ENCODE measurements at places on chromosomes 13 and 19. TPM values are rescaled to one million over a fixed set of nuclear protein-coding genes. Genes with fewer than 3 reads are reported as not detected.
A peak's percentile ranks its signal among the peaks of the same experiment; 100 is the strongest.

Gene KLK15
- not detected for total RNA-seq

GRCh38 chr13:25153736-25154135, 18.4 kb downstream of the AMER2 start:
- no peak overlapping the region for H3K4me3 ChIP-seq
- no peaks in the 10 kb centered on the region for H3K36me3 ChIP-seq
- no peaks in the 10 kb centered on the region for H3K27me3 ChIP-seq

- DNase-seq = no peak
- H3K4me3 ChIP-seq = no peak overlapping the region
- H3K27ac ChIP-seq = no peak overlapping the region
- no peaks in the 10 kb centered on the region for H3K27me3 ChIP-seq
- H3K36me3 ChIP-seq = no peaks in the 10 kb centered on the region
Observed at GRCh38 chr19:9485140-9485539, 13.3 kb downstream of the ZNF560 start.

DNA sequence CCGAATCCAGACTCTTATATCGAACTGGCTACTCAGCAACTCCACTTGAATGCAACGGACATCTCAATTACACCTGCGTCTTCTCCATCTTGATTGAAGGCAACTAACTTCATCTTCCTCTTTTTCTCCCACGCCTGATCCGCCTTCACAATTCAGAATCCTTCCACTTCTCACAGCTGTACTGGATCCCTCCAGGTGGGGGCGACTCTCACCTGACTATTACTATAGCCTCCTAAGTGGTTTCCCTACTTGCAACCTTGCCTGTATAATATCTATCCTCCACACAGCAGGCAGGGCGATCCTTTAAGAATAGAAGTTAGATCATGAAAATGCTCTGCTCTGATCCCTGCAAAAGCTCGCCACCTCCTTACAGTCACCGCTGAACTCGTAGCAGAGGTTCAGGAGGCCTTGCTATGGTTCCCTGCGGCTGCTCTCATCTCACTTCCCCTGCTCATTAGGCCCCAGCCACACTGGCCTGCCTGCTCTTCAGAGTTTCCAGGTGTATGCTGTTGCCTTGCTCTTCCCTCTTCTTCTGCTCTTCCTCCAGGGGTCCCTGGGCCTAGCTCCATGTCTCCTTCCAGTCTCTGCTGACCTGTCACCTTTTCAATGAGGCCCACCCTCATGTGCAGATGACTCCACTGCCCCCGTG, 31.9 kb downstream of the RFXAP start:
- H3K36me3 ChIP-seq = no peaks in the 10 kb centered on the region
- DNase-seq = no peak
- H3K27ac ChIP-seq = no peak overlapping the region
- H3K27me3 ChIP-seq = no peaks in the 10 kb centered on the region
- no peaks in the 10 kb centered on the region for H3K4me1 ChIP-seq

DNA sequence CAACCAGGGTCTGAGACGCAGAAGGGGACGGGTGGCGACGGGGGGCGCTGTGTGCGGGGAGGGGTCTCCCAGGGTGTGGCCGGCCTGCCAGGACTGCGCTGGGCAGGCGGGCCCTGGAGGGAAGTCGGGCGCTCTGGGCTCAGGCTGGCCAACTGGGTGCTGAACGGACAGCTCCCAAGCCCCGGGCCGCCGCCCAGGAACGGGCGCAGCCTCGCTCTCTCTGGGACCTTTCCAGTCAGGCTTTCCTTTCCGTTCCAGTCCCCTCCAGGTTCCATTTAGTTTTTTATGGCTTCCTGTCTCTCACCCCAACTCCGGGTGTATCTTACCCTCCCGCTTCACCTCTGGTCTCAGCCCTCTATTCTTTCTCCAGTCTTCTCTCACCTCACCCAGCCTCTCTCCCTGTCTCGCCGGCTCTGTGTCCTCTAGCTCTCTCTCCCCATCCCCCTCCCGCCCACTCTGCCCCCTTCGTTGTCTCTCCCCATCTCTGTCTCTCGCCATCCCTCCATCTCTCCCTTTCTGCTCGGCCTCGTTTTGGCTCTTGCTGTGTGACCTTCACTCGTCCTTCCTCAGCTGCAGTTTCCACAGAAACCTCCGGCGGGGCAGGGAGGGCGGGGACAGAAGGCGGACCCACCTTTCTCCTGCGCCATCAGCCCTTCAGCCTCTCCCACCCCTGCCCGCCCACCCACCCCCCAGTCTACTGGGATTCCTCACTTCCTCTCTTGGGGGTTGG, 3.3 kb upstream of the ATP1A3 start:
- H3K27me3 ChIP-seq = peaks cover 73% of the 10 kb centered on the region
- no peaks in the 10 kb centered on the region for H3K36me3 ChIP-seq
- H3K27ac ChIP-seq = no peak overlapping the region
- DNase-seq = no peak

- no peaks in the 10 kb centered on the region for H3K36me3 ChIP-seq
- peaks cover 54% of the 10 kb centered on the region for H3K27me3 ChIP-seq
- DNase-seq = no peak
- H3K27ac ChIP-seq = no peak overlapping the region
- H3K4me3 ChIP-seq = no peak overlapping the region
Observed at GRCh38 chr19:50777830-50778303, 7.6 kb downstream of the GPR32 start.

GRCh38 chr13:49935171-49936074, 717 bp downstream of the SPRYD7 start:
- peak; percentile 13 for DNase-seq
- H3K4me1 ChIP-seq = peaks cover 49% of the 10 kb centered on the region
- no peaks in the 10 kb centered on the region for H3K27me3 ChIP-seq
- H3K36me3 ChIP-seq = peaks cover 12% of the 10 kb centered on the region
- peak overlapping the region; percentile 98 for H3K4me3 ChIP-seq
- H3K27ac ChIP-seq = peak overlapping the region; percentile 89

GRCh38 chr13:26485288-26485687, 72.2 kb upstream of the WASF3 start:
- no peaks in the 10 kb centered on the region for H3K27me3 ChIP-seq
- no peaks in the 10 kb centered on the region for H3K4me1 ChIP-seq
- H3K27ac ChIP-seq = no peak overlapping the region
- H3K4me3 ChIP-seq = no peak overlapping the region
- H3K36me3 ChIP-seq = no peaks in the 10 kb centered on the region

GRCh38 chr19:658916-659839, 3.8 kb downstream of the RNF126 start:
- DNase-seq = peak; percentile 66
- H3K4me1 ChIP-seq = peaks cover 28% of the 10 kb centered on the region
- H3K27me3 ChIP-seq = no peaks in the 10 kb centered on the region

- H3K4me3 ChIP-seq = no peak overlapping the region
- H3K27ac ChIP-seq = no peak overlapping the region
- no peaks in the 10 kb centered on the region for H3K27me3 ChIP-seq
- no peaks in the 10 kb centered on the region for H3K4me1 ChIP-seq
- no peak for DNase-seq
Observed at GRCh38 chr13:36051082-36051481, 80.1 kb downstream of the DCLK1 start.

Gene TRPC4
- 0.20 TPM for total RNA-seq

DNA sequence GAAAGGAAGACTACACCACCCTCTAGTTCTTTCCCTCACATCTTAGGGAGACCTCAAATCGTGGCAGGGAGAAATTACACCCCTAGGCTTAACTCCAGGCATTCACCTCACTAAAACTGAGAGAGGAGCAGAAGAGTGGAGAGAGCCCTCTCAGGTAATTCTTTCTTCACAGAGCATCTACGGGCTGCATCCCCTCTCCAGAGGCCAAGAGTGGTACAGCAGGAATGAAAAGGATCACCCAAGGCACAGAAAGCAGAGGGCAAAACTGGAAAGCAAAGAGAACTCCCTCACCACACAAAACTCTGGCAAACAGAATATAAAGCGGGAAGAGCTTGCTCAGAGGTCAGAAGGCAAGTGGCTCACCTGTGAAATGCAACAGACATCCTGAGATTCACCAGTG, 661.2 kb downstream of the TBC1D4 start:
- no peaks in the 10 kb centered on the region for H3K36me3 ChIP-seq
- no peak overlapping the region for H3K27ac ChIP-seq
- H3K27me3 ChIP-seq = no peaks in the 10 kb centered on the region
- H3K4me3 ChIP-seq = no peak overlapping the region

- H3K27ac ChIP-seq = peak overlapping the region; percentile 98
- peak overlapping the region; percentile 85 for H3K4me3 ChIP-seq
- H3K4me1 ChIP-seq = peaks cover 40% of the 10 kb centered on the region
- peak; percentile 81 for DNase-seq
- no peaks in the 10 kb centered on the region for H3K36me3 ChIP-seq
Observed at GRCh38 chr19:14004619-14005348, 1.3 kb downstream of the RFX1 start.

Gene SULT2A1
- total RNA-seq = 1.4 TPM
